RWPE2 (cell line): ENCODE measurements at places on chromosomes 3 and 15.

GRCh38 chr3:43062040-43062563, 43.8 kb downstream of the POMGNT2 start:
- DNase-seq: no peak

GRCh38 chr3:25817638-25818037, 27.7 kb downstream of the OXSM start:
- no peak for DNase-seq

DNA sequence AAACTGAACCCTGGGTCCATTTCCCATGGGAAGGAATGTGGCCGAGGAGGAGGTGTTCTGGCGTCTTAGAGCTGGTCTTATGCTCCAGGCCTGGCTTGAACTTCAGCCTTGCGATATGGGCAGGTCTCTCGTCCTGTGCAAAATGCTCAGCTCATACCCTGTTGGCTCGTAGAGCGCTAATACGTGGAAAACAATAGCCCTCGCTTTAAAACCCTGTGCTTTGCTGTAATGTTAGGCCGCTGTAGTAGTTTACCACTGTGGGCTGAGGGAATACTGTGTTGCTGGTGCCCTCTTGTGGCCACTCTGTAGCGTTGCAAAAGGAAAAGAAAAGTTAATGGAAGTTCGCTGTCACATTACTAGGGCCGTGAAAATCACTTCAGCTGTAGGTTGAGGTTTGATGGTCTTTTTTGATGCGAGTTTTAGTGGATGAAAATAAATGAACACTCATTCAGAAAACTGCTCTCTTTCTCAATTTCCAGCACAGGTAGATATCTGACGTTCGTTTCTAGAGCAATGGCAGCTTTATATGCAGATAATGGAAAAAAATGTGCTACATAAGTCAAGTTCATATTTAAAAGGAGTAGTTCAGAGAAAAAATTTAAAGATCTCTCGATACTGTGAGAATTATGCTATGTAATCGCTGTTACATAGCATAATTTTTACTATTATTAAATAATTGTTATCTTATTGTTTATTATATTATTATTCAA, 92.9 kb downstream of the MCTP2 start:
- DNase-seq: no peak

GRCh38 chr3:188529228-188529627, 375.3 kb downstream of the LPP start:
- no peak for DNase-seq

DNA sequence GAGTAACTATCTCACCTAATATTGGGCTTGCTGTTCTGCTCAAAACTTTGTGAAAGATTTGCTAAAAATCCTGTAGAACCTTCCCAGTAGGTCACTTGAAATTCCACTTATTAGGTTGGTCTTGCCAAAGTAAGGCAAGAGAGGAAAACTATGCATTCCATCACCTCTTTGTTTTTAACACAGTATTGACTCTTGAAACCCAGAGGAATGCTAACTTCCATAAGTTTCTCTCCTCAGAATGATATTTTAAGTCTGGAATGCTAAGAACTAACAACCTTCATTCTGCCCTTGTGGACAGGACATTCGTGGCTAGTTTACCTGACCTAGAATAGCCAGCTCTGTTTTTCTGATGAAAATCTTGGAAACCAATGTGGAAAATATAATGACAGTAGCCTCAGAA, 154.5 kb downstream of the TMCO5A start:
- no peak for DNase-seq

- no peak for DNase-seq
Measured at GRCh38 chr3:125186261-125186787, 26.2 kb downstream of the SLC12A8 start.

DNA sequence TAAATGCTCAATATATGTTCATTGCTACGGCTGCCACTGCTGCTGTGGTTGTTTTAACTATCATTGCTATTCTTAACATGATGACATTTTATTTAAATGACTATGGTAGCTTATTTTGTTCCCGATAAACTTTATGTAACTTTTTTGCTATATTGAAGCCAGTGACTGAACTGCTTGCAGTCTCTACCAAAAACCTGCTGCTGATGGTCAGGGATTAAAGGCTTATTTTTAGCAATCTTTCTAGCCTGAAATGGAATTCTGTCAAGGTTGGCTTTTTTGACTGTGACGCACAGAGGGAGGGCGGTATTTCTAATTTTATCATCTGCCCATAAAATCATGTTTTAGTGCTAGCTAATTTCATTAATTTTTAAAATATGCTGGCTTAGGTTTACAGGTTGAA, 271.8 kb downstream of the KCNH8 start:
- DNase-seq: no peak

GRCh38 chr3:86991840-86992435, 989 bp upstream of the VGLL3 start:
- DNase-seq: no peak

GRCh38 chr15:36659917-36660316, 80.5 kb downstream of the CDIN1 start:
- no peak for DNase-seq

- no peak for DNase-seq
Measured at GRCh38 chr15:58161436-58161930, 23.3 kb downstream of the AQP9 start.

DNA sequence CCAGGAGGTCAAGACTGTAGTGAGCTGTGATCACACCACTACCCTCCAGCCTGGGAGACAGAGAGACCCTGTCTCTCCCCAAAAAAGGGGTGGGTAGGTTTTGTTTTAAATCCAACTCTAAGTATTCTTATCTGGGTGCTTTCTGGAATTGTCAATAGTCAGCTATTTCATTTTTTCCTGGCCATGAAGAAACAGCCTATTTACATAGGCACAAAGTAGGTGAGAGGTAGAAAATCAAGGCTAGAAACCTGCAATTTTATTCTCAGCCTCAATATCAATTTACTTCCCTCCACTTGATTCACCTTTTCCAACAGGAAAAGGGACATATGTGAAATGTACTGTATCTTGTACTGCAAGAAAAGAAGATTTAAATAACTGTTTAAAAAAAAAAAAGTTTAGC, 45.9 kb downstream of the CSNK1G1 start:
- DNase-seq: no peak

- DNase-seq: no peak
Measured at GRCh38 chr15:77053709-77054108, 17.2 kb downstream of the TSPAN3 start.

DNA sequence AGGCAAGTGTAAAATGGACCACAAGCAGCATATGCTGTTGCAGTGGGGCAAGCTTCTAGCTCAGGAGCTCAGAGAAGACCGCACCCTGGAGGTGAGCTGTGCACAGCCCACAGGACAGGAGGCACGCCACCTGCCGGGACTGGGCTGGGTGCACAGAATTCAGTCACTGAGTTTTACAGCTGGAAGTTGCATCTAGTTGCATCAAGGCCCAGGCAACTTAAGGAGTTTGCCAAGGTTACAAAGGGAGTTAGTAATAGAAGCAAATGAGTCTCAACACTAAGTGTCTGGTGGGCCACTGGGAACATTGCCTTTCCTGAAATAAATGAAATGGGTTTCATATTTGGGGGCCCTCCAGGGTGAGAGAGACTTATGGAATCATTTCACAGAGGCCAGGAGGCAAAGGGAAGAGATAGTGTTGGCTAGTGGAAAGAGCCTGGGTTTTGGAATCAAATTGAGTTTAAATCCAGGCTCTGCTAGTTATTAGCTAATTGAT, 36.0 kb upstream of the TIMP4 start:
- no peak for DNase-seq

GRCh38 chr3:187006864-187007630, 76.7 kb downstream of the ST6GAL1 start:
- DNase-seq: no peak

DNA sequence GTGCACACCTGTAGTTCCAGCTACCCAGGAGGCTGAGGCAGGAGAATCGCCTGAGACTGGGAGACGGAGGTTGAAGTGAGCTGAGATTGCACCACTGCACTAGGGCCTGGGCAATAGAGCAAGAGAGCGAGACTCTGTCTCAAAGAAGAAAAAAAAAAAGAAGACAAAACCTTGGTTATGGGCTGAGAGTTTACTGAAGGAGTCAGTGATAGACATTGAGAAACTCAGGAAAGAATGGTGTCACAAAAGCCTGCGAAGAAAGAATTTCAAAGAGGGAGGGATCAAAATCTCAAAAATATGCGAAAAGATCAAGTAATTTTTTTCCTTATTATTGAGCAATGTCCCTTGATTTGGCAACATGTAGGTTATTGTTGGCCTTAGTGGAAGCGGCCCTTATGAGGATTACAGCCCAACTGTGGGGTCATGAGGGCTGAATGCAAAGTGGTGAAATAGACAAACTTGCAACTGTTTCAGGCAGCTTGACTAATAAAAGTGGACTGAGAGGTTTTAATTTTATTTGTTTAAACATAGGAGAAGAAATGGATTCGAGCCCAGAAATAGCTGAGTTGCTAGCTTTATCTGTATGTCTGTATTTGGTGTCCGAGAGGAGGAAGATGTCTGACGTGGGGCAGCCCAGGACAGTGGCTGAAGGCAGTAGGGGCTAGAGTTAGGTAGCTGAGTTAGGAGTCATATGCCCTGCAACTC, 18.8 kb upstream of the CELF6 start:
- DNase-seq: no peak

- DNase-seq: no peak
Measured at GRCh38 chr3:158671821-158672214, 630 bp downstream of the LXN start.

DNA sequence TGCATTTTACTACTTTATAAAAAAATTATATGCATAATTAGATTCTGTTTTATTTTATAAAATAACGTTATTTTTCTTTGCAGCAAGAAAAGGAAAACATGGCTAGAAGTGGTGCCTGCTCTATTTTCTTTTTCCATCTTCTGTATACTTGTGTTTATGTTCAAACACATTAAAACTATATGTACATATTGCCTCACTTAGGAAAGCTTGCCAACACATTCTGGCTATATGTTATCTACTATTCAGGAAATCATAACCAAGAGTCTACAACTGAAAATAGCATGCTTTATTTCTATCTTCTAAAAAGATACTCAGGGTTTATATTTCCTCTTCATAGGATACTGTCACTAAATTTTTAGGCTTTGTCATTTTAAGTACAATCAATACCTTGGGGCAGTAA, 90.2 kb upstream of the KCNMB2 start:
- DNase-seq: no peak

DNA sequence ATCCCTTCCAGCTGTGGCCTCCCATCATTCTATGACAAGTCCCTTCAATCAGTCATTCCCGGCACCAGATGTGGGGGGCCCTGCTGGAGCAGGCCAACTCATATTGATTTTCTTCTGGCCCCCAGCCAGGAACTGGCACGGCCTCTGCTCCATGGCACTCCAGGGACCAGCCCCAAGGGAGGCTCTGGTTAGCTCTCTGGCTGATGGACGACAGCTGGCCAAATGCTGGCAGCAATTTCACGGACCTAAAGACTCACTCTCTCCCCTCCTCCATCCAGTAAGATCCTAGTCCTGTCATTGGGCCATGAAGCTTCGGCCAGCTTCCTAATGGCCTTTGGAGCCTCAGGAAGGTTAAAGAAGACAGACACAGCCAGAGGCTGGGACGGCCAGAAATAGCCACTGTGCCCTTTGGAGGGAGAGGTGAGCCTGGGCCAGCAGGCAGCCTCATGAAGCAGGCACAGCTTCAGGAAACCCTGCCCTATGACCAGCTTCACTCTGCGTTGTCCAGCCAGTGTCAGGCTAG, 131.0 kb downstream of the MEX3B start:
- DNase-seq: no peak

DNA sequence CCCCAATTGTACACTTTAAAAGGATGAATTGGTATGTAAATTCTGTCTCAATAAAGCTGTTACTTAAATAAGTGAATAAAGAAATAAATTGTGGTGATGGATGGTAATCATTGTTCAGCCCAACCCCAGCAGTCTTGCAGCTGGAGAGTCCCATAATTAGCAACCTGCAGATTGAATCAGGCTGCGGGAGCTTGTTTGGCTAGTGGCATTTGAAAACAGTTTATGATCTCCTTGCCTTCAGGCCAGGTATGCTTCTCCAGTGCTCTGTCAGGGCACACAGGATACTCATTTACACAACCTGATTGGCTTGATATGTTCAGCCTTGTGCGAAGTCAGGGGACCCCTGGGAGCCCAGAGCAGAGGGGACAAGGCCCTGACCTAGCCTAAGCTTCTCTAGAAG, 16.5 kb upstream of the TSEN2 start:
- no peak for DNase-seq

GRCh38 chr15:62940755-62941361, 101.7 kb upstream of the TPM1 start:
- no peak for DNase-seq

DNA sequence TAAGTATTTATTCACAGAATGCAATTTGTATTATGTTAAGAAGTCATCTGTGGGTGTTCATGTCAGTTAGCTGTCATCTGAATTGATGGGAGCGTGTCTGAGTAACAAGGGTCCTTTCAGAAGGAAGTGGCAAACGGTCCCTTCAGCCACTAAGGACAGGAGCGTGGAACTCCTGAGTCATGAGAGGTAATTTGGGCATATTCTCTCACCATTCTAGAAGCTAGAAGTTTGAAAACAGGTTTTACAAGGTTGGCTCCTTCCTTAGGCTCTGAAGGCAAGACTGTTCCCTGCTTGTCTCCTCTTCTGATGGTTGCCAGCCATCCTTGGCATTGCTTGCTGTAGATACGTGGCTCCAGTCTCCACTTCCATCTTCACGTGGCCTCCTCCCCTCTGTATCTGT, 19.7 kb downstream of the ABHD2 start:
- DNase-seq: no peak

DNA sequence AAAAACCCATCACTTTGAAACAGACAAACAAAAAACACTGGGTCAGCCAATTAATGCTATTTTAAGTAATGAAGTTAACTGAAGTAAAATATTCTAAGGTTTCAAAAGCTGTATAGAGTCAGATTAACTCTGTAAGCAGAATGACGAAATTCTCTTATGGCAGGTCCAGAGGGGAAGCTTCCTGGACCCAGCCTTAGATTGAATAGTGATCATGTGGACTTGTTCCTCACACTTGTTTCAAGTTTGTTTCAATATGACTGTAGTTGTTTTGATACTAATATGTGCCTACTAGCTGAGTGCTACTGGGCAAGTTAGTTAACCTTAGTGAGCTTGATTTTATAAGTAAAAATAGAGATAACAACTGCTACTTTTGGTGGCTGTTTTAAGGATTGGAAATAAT, 32.6 kb downstream of the PLS1 start:
- DNase-seq: no peak

GRCh38 chr3:106119614-106120082, 250.8 kb upstream of the CBLB start:
- DNase-seq: no peak

DNA sequence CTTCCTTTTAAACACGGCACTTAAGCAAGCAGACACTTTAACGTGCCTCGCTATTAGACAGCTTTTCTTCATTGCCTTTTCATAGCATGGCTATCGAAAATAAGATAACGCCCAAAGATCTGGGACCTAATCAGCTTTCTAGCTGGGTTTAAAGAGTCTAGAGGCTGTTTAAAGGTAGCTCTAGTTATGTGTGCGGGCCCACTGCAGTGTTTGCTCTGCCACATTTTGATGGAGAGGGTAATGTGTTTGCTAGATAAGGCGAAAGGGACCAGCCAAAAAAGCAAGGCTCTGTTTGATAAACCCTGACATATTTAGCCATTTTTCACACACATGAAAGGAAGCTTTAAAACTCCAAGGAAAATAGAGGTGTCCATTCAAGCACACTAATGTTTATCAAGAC, 91.6 kb downstream of the NR2F2 start:
- no peak for DNase-seq

- no peak for DNase-seq
Measured at GRCh38 chr15:63879211-63879610, 45.5 kb upstream of the HERC1 start.
